ENCODE measurements at places on chromosomes 4 and X.
A peak's percentile ranks its signal among the peaks of the same experiment; 100 is the strongest.

DNA sequence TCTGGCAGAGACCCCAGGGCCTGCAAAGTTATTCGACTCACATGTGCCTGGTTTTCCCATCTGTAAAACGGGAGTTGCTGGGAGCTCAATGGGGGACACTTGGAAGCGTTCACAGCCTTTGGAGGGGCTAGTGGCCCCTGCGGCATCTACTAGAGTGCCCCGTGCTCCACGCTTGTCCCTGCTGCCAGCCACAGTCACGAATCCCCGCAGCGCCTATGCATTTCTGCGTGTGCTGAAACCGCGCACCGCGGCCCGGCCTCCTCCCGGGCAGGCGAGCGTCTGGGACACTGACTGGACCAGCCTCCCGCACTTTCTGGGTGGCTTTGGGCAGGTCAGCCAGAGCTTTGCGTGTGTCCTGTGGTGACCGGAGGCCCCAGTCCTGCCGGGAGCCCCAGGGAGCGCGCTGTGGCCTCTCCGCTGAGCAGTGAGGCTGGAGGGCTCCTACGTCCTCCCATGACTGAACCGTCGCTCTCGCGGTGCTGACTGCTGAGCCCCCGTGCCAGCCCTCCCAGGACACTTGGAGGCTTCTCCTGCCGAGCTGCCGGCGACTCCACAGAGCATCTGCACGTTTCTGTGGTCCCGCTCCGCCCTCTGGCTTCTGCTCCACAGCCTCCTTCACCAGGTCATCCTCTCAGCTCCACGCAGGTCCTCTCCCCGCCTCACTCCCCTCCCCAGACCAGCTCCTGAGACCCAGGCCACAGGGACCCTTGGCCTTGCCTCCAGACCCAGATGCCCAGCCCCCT, 36.3 kb downstream of the PIGG start:
- DNase-seq = no peak

GRCh38 chr4:10958226-10958856, 273.8 kb upstream of the CLNK start:
- DNase-seq = no peak

DNA sequence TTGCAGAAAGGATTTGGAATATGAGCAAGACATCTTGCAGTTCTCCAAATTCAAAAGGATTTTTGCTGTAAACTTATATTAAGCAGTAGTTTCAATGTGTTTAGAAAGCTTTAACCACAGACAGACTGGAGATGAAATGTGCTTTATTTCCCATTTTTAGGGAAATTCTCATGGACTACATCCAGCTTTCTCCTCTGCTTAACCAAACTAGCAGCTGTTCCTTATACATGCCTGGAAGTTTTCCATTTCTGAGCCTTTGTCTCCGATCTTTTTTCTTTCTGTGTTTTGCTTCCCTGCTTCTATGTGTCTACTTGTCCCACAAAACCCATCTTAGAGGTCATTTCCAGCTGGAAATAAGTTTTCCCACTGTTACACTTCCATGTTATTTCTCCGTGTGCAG, 41.6 kb downstream of the TMA16 start:
- no peak for DNase-seq

- no peak for DNase-seq
Measured at GRCh38 chr4:107740381-107740780, 20.3 kb upstream of the PAPSS1 start.

GRCh38 chr4:186725469-186726425, 2.1 kb upstream of the FAT1 start:
- DNase-seq = peak; percentile 75

DNA sequence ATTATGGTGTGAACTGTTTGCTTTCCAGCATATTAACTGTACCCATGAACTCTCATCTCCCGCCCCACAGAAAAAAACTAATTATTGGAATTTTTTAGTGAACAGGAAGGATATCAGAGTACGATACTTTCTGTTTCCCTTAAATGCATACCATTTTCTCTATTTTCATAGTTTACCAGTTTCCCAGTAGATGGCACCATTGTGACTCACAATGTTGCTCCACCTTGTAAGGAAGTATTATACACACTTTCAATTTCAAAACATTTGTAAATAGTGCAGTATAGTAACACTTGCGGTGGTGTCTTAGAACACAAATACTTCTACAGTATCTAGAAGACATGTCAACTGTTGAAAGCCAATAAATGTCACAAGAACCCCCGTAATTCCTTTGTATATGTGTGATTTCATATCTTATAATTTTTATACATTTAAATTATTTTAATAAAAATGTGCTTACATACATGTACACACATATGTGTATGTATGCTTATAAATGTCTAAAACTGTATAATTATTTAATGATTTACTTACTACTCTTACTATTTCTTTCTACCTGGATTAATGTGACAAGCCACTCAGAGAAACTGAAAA, 167.3 kb downstream of the SLIT2 start:
- DNase-seq = no peak

Data from liver (tissue), 10 donors.